A172 (cell line): ENCODE measurements at places on chromosomes 1 and 21. TPM values are rescaled to one million over a fixed set of nuclear protein-coding genes. Genes with fewer than 3 reads are reported as not detected.
A peak's percentile ranks its signal among the peaks of the same experiment; 100 is the strongest.

DNA sequence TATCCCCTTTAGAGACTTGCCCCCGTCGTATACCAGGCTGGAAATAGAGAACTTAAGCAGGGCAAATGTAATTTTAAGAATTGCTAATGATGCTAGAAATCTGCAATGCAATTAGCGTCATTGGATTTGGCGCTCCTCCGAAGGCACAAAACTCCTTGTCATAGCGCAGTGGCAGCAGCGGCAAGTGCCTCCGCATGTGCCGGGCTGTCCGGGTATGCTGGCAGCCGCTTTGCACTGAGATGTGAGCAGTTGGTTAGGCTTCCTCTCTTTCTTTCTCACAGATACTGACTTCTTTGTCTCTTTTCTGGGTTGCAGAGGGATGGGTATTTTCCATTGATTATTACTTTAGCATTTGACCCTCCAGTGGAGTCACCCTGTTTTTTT is 193.4 kb upstream of the LMO4 start:
- DNase-seq: no peak

DNA sequence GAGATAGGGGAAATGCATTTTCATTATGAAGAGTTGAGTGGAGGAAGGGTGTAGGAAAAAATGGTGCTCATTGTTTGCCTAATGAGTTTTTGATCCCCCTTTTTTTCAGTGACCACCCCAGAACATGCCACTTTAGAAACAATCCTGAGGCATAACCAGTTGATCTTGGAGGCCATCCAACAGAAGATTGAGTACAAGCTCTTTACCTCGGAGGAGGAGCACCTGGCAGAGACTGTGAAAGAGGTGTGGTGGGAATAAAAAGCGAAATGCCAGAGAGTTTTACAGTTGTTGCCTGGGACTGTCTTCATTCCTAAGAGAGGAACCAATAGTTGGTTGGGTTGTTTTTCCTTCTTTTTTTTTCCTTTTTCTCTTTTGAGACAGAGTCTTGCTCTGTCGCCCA is 54.3 kb upstream of the EPHA8 start:
- DNase-seq: no peak

GRCh38 chr21:39386899-39387298 is 38.0 kb upstream of the HMGN1 start:
- DNase-seq: no peak

DNA sequence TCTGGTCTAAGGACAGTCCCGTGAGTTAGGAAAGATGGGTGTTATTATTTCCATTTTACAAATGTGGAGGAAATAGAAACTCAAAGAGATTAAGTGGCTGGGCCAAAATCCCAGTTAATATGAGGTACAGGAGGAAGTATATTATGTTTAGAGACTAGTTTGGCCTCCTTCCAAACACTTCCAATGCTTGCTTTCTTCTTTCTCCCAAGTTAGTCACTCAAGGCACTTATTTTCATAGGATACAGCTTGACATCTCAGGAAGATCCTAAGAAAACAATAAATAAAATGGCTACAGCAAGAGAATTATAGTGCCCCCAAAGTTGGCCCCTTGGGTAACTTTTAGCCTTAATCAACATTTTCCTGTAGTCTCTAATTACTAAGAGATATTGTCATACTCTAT is 47.5 kb upstream of the IPO9 start:
- DNase-seq: peak; percentile 72

DNA sequence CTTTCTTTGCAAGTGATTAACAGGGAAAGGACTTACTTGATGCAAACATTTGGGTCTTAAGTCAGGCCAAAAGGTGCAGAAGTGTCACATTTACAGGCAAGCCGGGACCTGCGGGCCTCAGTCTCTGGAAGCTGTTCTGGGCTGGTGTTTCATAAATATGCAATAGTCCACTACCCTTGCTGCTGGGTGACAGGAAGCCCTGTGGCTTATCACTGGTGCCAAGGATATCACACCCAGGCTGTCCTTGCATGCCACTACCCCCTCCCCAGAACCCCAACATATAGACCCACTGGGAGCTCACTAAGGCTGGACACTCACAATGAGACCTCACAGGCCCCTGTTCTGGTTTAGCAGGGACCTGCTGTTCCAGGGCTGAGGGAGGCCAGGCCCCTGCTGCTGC is 3.4 kb upstream of the LEFTY2 start:
- DNase-seq: no peak

DNA sequence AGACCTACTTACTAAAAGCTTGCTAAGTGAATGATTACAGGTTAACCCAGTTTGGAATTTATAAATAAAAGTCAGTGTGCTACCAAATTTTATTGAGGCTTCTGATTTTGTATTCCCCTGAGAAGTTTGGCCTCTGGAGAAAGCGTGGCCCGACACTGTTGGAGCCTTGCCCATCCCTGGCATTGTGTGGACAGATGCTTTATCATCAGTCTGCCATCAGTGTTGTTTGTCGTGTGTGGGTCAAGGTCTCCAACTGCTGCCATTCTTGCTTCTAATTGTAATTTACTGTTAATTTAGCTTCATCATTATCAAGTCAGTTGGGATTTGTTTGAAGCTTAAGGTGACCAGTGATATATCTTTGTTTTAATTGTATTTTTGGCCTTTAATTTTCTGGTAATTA is 62.0 kb upstream of the LPGAT1 start:
- no peak for DNase-seq

- DNase-seq: peak; percentile 38
Measured at GRCh38 chr1:62175568-62176179, 19.0 kb upstream of the L1TD1 start.

DNA sequence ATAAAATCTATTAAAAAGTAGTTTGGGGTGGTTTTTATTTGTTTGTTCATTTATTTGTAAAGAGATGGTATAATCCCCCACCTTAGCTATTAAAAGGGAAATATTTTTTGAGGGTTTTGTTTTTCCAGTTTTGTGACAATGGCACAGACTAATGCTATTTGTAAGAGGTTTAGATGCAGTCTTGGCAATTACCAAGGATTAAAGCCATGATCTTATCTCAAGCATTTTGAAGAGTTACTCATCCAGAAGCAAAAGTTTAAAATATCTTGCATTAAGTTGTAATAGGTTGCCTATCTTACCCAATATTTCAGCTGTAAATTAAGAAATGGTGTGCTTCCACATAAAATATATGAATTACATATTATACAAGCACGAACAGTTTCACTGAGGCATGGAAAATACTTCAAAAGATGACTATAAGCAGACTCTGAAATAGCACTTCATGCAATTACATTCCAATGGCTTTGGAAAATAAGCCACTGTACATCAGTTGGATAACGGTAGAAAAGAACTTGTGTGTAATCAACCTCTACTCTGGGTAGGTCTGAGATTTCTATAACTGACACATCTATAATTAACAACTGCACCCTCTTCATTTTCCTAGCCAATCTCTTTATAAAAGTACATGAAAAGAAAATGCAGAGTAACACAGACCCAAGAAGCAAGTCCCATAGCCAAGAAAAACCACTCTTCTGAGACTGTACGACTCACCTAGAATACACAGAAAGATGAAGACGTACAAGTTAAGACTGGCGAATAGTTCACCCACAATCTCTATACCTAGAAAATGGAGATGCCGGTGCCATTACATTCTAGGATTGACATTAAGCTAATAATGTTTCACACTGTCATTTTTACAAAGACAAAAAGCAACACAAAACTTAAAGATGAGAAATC is 95.2 kb downstream of the PTPN14 start:
- DNase-seq: no peak

DNA sequence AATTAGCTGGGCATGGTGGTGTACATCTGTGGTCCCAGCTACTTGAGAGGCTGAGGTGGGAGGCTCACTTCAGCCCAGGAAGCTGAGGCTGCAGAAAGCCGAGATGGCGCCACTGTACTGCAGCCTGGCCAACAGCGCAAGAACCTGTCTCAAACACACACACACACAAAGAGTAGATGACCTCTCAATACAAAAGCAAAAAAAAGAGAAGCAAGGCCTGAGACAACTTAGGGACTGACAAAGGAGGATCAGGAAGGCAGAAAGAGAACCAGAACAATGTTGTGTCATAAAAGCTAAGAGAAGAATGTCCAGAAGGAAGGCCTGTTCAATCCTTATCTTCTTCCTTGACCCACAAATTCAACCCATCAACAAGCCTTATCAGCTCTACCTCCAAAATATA is 18.5 kb downstream of the WASF2 start:
- DNase-seq: no peak

The AGT gene
- total RNA-seq: 14.6 and 15.2 TPM in 2 replicates

The NR1I3 gene
- total RNA-seq: 0.50 TPM in 1 of 2 replicates, not detected in the other

The SELE gene
- not detected in 2 replicates for total RNA-seq
